ENCODE measurements at places on chromosomes 12 and 14. TPM values are rescaled to one million over a fixed set of nuclear protein-coding genes. Genes with fewer than 3 reads are reported as not detected.

Gene RNASE2
- 7.2 TPM for total RNA-seq

Gene PRB2
- not detected for total RNA-seq

Gene SLC8B1
- total RNA-seq = 41.7 TPM

Gene TECPR2
- 36.5 TPM for total RNA-seq

GRCh38 chr14:37063467-37064240, 108.8 kb downstream of the SLC25A21 start:
- no peak for DNase-seq

DNA sequence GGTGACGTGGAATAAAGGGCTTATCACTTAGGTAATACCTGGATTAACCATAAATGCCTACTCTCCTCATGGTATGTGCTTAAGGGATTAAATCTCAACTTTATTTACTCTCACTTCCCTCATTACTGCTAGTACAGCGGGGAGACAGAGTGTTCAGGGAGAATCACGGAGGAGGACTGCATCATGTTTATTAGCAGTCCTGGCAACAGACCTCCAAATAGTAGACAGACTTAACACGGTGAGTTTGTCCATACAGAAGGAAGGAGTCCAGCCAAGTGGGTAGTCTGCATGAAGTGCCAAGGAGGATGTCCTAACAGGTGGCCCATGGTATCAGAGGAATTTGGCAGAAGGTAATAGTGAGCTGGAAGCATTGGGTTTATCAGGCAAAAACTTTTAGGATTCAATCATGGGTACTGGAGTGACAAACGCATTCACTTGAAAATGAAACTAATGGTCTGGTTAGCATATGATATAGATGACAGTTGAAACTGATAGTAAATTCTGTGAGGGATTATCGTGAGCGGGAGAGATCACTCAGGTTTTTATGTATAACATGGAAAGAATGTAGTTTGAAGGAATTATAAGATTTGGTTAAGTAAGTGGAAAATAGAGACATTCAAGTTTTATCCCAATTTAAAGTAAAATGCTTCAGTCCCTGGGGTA, 471.8 kb downstream of the TMEM117 start:
- no peak for DNase-seq

- no peak for DNase-seq
Measured at GRCh38 chr12:12331896-12332295, 18.1 kb downstream of the MANSC1 start.

GRCh38 chr14:60723116-60723906, 840 bp downstream of the SIX4 start:
- DNase-seq = no peak

Measured in thoracic aorta (tissue), 2 donors.